ENCODE measurements at places on chromosomes 1 and 21. TPM values are rescaled to one million over a fixed set of nuclear protein-coding genes. Genes with fewer than 3 reads are reported as not detected.

The IBA57 gene
- 6.8 TPM for total RNA-seq

The MTARC1 gene
- total RNA-seq, result 54.5 TPM

The BCL2L15 gene
- total RNA-seq, result not detected

The PGLYRP4 gene
- total RNA-seq, result not detected

The LORICRIN gene
- not detected for total RNA-seq

The ELAPOR1 gene
- 0.48 TPM for total RNA-seq

The MSH4 gene
- total RNA-seq, result 0.34 TPM

The SYT6 gene
- 0.67 TPM for total RNA-seq

The RIPK4 gene
- 56.3 TPM for total RNA-seq

The CD101 gene
- total RNA-seq, result 0.73 TPM

The CFHR4 gene
- not detected for total RNA-seq

The SEMA4A gene
- total RNA-seq, result 5.9 TPM

The KRTAP7-1 gene
- not detected for total RNA-seq

The PBX1 gene
- total RNA-seq, result 79.2 TPM

The GBP4 gene
- 0.66 TPM for total RNA-seq

The HOOK1 gene
- total RNA-seq, result 27.8 TPM
